ENCODE measurements at places on chromosomes 6 and 20. TPM values are rescaled to one million over a fixed set of nuclear protein-coding genes. Genes with fewer than 3 reads are reported as not detected.

TBXT gene
- not detected for total RNA-seq

HUS1B gene
- total RNA-seq, result 0.23 TPM

TMEM217 gene
- not detected for total RNA-seq

SYCP2 gene
- total RNA-seq, result 0.35 TPM

FAM217A gene
- total RNA-seq, result not detected

CRISP3 gene
- 0.13 TPM for total RNA-seq

- DNase-seq, result no peak
These were observed 61.1 kb upstream of the SLC22A16 start for GRCh38 chr6:110537208-110538123.

DNA sequence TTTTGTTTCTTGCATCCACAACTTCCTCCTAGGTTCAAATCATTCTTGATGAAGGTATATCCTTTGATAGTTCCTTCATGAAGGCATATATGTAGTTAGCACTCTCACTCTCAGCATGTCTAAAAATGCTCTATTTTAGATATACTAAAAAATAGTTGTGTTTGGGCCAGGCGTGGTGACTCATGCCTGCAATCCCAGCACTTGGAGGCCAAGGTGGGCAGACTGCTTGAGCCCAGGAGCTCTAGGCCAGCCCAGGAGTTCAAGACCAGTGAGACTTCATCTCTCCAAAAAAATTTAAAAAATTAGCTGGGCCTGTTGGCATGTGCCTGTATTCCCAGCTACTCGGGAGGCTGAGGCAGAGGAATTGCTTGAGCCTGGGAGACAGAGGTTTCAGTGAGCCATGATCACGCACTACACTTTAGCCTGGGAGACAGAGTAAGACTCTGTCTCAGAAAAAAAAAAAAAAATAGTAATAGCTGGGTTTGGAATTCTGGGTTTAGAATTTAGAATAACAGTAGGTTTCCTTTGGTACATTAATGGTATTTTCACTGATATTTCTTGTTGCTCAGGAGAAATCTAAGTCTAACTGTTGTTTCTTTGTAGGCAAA is 7.0 kb downstream of the SERAC1 start:
- DNase-seq, result no peak

GRCh38 chr6:113458368-113459010 is 398.7 kb upstream of the MARCKS start:
- DNase-seq, result no peak

DNA sequence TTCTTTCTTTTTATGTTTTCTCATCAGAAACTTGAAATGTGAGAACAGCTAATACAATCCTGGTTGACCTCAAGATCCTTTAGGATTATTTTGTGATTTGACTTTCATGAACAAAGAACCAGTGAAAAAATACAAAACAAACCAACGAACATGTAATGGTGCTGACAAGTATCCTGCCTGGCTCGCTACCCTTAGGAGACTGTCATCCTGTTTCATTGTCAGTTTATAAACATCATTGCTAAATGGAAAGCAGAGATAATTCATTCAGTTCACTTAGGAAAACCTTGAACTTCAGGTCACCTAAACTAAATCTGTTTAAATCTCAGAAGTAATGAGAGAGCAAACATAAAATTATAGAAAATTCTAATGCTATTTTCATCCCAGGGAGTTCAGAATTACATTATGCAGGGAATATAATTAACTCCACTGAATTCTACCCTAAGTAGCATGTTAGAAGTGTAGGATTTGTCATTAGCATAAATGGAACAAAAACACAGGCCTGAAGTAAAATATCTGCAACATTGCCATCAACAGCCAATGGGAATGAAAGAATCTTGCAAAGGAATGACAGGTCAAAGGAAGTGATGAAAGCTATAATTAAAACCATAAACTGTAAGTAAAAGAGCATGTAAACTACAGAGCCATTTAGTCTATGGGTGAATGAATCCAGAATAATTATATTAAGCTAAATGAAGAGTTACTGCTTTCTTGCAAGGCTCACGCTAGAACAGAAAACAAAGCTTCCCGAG is 401.2 kb upstream of the MANEA start:
- no peak for DNase-seq

Measured in left lobe of liver (tissue), 2 donors.